CD4-positive, alpha-beta T cell treated with Interleukin-15 for 1 hour (primary cell): ENCODE measurements at places on chromosomes 4 and X.

GRCh38 chrX:77061022-77061421 is 386.2 kb upstream of the FGF16 start:
- no peak for DNase-seq

- DNase-seq = no peak
These were observed 28.2 kb downstream of the ANXA5 start for GRCh38 chr4:121668368-121669162.

- DNase-seq = no peak
These were observed 260.4 kb downstream of the SMARCA1 start for GRCh38 chrX:129262912-129263311.

DNA sequence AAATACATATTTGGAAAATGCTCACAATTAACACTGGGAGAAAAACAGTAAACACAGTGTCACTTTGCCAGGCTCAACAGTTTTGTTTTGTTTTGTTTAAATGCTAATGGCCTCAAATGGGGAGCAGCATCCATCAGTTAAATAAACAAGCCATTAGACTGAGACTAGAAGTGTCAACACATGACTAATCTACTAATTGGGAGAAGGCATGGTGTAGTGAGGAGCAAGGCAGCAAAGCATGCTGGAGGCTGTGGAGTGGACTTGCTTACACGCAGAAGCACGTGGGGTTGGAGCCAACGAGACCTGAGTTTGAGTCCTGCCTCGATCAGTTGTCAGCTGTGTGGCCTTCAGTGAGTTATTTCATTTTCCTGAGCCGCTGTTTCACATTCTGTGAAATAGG is 29.0 kb downstream of the UTP14A start:
- no peak for DNase-seq

DNA sequence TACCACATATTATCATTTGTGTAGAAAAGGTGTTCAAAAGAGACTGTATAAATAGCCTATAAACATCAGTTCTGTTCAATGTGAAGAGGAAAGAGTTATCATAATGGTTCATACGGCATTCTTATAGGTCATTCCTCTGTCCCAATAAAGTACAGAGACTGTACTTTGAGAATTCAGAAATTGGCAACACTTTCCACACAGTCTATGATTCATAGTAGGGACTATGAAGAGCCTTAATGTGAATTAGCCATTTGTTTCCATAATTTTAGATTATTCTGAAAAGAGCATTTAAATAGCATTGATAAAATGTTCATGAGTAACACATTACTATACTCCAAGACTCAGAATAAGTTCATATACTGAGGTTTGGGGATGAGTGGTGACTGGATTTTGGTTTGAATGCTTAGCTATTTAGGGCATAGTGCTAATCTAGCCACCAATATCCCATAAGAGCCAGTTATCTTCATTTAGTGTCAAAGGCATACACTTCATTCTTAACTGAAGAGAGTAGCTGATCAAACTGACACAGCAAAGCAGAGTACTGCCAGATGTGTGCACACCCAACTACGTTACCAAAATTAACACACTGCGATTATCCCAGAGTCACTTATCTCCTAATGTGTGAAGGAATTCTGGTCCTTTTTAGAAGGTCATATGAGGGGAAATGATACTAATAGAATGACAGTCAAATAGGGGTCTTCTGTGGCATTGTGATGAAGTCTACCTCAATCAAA is 10.2 kb downstream of the ANK2 start:
- DNase-seq = no peak

DNA sequence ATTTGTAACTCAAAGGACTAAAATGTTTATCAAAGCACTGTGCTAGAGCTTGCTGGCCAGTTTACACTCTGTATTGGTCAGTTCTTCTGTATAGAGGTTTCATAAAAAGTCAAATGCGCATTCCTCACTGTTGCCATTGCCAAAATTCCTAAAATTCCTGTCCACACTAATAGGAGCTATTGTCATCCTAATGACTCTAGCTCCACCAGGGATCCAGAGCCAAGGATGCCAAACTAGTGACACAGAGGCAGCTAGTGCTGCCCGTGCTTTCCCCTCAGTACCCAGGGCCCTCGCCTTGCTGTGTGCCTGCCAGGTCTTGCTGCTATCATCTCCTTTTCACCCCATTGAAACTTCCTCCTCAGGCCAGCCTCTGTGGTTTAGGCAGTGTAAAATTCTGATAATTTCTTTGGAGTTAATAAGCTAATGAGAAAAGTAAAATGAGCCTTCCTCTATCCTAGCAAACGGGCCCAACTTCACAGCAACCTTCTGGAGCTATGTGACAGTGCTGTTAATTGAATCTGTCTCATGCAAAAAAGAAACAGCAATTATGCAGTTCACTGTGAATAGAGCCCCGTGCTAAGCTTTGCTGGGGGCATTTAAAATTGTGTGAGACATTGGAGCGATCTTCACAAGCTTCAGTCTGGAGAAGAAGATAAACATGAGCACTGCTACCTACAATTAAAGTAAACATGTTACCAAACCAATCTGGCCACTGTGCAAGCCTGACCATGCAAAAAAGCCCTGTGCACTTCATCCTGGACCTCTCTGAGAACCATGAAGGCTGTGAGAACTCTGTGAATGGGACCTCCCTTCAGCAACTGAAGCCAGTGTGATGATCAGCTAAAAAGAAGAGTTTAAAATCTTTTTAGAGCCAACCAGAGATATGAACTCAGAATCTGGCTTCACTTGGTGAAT is 43.1 kb upstream of the FGF2 start:
- DNase-seq = no peak

- DNase-seq = no peak
These were observed 42.1 kb upstream of the SH3RF1 start for GRCh38 chr4:169312690-169313422.

- no peak for DNase-seq
These were observed 5.3 kb downstream of the NKX1-1 start for GRCh38 chr4:1400831-1401408.
